ENCODE measurements at places on chromosomes 4 and X.

DNA sequence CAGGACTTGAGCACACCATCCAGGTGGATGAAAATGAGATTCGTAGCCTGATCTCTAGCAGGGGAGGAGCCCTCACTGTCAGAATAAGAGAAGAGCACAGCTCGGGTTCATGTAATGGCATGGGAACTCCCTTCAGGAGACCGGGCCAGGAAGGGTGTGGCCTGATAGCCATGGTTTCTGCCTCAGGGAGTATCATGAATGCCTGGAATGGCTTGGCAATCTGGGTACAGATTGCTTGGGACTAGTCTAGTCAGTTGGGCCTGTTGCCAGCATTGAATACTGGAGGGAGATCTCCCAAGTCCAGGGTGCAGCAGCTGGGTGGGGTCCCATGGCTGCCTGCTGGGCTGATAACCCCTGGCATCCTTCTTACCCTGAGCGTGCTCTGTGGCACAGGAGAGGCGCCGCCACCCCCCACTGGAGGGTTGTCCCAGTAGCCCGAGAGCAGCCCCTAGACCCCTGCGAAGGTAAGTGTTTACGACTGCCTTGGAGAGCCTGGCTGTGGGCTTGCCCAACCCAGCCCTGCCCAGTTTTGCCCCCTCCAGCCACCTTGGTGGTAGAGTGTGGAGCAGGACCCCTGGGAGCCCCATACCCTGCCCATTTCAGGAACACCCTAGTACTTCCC is 298.8 kb downstream of the TEX13A start:
- no peak for DNase-seq

DNA sequence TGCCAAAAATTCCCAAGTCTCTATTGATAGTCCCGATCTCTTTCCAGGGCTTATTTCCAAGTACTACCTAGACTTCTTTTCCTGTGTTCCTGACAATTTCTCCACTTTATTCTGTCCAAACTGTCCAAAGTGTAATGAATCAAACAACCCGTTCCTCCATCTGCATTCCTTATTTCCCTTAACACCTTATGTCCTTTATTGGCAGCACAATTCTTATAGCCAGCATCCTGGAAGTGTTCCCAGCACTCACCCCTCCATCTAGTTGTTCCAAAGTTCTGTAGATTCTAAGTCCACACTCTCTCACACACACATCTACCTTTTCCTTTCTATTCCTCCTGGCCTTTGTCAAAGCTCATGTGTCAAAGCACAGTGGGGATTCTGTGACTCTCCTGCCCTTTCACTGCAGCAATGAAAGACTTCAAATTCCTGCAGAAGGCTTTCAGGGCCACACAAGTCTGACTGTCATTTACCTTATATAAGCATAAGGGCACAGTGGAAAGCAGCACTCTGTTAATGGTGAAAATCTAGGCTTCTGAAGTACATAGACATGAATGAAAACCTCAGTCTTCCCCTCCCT is 22.1 kb downstream of the LIMCH1 start:
- DNase-seq: no peak

GRCh38 chrX:140431521-140431920 is 73.3 kb downstream of the SOX3 start:
- no peak for DNase-seq

DNA sequence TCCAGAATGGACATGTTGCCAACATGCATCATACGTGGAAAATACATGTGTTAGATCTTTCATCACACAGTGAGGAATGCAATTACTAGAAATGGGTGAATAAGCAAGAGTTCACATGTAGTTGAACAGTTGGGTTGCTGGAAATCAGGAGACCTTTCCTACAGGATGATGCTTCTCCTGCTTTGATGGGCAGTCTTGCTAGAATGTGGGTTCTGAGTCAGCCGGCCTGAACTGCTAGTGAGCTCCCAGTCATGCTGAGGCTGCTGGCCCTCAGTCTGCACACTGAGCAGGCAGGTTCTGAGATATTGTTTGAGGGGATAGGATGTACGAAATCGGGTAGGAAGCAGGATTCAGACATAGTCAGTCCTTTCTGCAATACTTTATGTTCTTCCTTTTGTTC is 20.2 kb downstream of the MSL3 start:
- no peak for DNase-seq

GRCh38 chr4:96471956-96472867 is 632.3 kb downstream of the PDHA2 start:
- no peak for DNase-seq

- DNase-seq: no peak
Observed at GRCh38 chr4:25560605-25561004, 95.0 kb upstream of the SLC34A2 start.

DNA sequence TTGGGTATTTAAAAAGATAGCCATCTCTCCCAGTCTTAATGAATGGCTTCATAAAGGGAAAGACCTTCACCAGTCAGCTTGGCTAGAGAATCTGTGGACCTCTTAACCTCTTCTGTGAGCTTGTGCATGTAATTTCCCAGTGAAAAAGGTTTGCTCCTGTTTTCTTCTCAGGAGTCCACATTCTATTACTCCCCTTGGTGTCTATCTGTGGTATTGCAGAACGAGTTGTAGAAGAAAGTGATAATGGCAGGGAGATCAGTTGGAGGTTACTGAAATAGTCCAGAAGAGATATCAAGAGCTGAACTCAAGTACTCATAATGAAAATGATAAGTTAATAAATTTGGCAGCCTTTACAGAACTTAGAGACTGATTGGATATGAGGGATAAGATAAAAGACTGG is 16.5 kb upstream of the VAMP7 start:
- no peak for DNase-seq

DNA sequence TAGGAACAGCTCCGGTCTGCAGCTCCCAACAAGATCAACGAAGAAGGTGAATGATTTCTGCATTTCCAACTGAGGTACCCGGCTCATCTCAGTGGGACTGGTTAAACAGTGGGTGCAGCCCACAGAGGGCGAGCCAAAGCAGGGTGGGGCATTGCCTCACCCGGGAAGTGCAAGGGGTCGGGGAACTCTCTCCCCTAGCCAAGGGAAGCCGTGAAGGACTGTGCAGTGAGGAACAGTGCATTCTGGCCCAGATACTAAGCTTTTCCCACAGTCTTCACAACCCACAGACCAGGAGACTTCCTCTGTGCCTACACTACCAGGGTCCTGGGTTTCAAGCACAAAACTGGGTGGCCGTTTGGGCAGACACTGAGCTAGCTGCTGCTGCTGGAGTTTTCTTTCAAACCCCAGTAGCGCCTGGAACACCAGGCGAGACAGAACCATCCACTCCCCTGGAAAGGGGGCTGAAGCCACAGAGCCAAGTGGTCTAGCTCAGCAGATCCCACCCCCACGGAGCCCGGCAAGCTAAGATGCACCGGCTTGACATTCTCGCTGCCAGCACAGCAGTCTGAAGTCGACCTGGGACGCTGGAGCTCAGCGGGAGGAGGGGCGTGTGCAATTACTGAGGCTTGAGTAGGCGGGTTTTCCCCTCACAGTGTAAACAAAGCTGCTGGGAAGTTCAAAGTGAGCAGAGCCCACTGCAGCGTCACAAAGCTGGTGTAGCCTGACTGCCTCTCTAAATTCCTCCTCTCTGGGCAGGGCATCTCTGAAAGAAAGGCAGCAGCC is 84.6 kb downstream of the THOC2 start:
- no peak for DNase-seq

DNA sequence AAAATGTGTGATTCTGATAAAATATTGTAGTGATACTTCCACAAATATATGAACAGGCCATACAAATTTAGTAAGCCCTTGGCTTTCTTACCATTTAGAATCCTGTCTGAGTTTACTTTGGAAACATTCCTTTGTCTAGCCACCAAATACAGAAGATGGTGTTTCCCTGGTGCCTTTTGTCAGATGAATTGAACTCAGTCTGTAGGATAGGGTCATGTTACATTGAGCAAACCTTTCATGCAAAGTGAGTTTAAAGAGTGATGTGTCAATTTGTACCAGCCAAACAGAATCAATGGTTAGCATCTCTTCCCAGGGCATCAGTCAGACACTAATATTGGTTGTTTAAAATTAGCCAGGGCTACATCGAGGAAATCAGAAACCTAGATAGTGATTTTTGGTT is 1443.4 kb downstream of the ARAP2 start:
- no peak for DNase-seq

- DNase-seq: no peak
Observed at GRCh38 chrX:27917713-27918500, 63.3 kb downstream of the DCAF8L1 start.

- DNase-seq: no peak
Observed at GRCh38 chrX:35700121-35700520, 98.0 kb upstream of the MAGEB16 start.

- DNase-seq: no peak
Observed at GRCh38 chr4:107258359-107258758, 222.2 kb upstream of the DKK2 start.

DNA sequence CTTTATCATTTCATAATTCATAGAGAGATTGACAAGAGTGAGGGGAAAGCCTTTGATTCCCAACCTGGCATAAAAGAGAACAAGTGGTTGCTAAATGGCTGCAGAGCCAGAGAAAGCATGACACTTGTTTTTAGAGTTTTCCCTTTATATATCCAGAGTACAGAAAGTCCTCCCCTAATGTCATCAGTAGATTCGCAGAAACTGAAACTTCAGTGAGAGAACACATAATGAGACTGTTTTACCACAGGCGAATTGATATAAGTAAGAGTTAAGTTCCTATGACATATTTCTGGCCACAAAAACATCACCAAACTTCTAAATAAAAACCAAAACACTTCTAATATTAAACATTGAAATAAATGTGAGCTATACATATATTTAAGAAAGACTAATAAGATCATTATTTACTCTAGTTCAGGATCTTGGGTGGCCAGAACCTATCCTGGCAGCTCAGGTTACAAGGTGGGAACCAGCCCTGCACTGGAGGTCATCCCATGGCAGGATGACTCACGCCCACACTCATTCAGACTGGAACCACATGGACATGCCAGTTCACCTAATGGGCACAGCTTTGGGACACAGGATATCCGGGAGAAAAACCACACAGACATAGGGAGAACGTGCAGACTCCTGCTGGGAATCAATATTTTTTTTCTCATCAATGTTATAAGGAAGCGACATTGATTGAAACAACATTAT is 35.5 kb downstream of the NWD2 start:
- DNase-seq: no peak

- no peak for DNase-seq
Observed at GRCh38 chrX:101357166-101357795, 8.7 kb upstream of the TIMM8A start.

DNA sequence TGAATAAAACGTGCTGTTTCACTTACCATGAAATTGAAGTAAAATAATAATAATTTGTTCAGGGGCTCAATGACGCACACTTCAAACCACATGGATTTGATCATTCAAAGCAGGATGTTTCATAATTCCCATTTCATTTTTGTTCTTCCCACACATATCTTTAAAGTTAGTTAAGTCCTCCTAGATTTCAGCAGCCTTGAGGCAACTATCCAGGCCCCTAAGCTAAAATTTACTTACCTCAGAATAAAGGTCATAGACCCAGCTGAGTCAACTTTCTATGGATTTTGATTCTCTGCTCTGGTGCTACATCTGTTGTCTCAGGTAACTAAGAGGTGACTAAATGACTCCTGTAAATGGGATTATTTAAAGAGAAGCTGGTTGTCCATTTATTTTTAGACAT is 25.0 kb downstream of the GPR174 start:
- DNase-seq: no peak

DNA sequence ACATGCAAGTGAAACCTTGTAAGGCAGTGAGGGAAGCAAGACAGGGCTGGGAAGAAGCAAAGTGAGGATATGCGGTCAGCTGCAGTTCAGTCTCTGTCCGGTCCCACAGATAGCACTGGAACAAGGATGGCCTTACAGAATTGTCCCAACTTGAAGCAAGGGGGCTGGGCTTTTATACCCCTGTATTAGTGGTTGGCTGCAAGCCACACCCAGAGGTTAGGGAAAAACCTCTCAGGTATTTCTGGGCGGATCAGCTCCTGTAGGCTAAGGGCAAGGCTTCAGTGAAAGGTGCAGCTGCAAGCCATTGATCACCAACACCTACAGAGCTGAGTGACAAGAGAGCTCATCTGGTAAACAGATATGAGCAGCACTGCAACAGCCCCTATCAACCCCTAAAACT is 89.0 kb downstream of the KDR start:
- DNase-seq: no peak

DNA sequence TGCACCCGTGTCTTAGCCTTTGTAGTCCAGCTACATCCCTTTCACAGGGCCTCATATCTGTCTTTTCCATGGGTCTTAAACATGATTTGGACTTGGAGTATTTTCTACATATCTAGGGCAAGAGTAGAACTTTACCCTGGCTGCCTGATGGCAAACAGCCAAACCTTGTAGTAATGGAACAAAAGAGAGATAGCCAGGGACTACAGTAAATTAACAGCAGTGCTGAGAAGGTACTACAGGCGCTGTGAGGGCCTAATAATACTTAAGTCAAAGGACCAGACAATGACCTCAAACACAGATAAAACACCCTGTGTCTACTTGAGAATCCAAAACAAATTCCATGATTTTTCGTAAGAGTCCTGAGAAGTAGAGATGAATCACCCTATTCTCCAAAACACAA is 111.0 kb upstream of the WDR17 start:
- no peak for DNase-seq

GRCh38 chr4:98605216-98605615 is 53.2 kb downstream of the TSPAN5 start:
- DNase-seq: no peak

DNA sequence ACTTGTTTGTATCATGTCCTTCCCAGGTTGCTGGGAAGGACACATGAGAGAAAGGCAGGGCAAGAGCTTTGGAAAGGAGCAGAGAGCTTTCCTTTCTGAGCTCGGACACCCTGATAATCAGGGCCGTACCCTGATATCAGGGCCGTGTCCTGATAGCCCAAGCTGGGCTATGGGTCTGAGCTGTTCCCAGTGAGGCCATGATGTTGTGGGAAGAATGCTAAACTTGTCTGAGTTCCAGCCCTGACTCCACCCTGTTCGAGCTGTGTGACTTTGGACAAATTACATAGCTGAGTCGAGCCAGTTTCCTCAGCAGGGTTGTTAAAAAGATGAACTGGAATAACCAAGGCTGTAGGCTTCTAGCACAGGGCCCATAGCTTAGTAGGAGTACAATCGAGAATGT is 3.3 kb upstream of the CXCR3 start:
- no peak for DNase-seq

- peak; percentile 39 for DNase-seq
Observed at GRCh38 chrX:7147413-7147977, at the start of gene STS. Gene STS, plus strand, starts transcription at chrX:7147712. Its CDS starts 105,488 bp downstream, at chrX:7253200.

- no peak for DNase-seq
Observed at GRCh38 chr4:29565256-29565655, 1154.9 kb upstream of the PCDH7 start.

DNA sequence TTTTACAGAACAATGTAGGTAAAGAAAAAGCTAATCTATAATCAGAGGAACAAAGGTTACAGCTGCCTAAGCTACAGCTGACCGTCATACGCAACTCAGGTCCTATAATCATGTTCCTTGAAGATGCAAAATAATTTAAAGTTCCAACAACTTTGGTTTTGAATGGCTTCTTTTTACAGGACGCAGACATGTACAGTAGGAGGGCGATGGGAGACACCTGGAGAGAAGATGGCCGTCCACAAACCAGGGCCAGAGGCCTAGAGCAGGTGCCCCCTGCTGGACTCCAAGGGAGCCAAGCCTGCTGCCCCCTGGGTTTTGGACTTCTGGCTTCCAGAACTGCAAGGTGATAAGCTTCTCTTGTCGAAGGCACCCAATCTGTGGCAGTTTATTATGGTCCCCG is 10.6 kb downstream of the HGFAC start:
- no peak for DNase-seq

GRCh38 chrX:97065973-97066372 is 182.3 kb downstream of the RPA4 start:
- no peak for DNase-seq

- DNase-seq: peak; percentile 74
Observed at GRCh38 chrX:149631234-149632165, at the start of gene TMEM185A. Gene TMEM185A, minus strand, starts transcription at chrX:149631792. Its CDS starts 212 bp downstream, at chrX:149631580.
